A549 (cell line): ENCODE measurements at places on chromosomes 7 and 10.

DNA sequence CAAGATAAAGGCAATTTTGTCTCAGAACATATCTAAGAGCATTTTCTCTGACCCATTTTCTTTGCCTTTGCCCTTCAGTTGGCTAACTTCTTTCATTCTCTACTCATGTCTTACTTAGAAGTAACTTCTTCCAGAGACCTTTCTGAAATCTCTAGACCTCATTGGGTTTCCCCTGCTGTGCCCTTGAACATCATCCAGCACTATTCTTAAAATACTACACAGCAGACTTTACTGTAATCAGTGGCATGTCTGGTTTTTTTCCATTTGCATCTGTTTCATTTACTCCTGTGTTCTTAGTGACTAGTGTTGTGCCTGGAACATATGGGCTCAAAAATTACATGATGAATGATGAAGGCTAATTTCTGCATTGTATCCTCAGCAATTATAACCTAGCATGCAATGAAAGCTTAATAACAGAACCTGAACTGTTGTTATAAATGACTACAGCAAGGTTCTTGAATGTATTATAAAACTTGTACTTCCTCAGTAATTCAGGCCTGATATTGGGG lies 301.9 kb downstream of the CDK14 start:
- no peak for DNase-seq

GRCh38 chr7:35596061-35596460 lies 98.9 kb downstream of the HERPUD2 start:
- DNase-seq: no peak

DNA sequence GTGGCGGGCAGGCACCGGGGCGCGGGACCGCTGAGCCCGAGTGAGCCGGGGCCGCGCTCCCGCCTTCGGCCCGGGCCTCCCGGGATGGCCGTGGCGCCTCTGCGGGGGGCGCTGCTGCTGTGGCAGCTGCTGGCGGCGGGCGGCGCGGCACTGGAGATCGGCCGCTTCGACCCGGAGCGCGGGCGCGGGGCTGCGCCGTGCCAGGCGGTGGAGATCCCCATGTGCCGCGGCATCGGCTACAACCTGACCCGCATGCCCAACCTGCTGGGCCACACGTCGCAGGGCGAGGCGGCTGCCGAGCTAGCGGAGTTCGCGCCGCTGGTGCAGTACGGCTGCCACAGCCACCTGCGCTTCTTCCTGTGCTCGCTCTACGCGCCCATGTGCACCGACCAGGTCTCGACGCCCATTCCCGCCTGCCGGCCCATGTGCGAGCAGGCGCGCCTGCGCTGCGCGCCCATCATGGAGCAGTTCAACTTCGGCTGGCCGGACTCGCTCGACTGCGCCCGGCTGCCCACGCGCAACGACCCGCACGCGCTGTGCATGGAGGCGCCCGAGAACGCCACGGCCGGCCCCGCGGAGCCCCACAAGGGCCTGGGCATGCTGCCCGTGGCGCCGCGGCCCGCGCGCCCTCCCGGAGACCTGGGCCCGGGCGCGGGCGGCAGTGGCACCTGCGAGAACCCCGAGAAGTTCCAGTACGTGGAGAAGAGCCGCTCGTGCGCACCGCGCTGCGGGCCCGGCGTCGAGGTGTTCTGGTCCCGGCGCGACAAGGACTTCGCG lies 534 bp downstream of the FZD9 start:
- DNase-seq: no peak

DNA sequence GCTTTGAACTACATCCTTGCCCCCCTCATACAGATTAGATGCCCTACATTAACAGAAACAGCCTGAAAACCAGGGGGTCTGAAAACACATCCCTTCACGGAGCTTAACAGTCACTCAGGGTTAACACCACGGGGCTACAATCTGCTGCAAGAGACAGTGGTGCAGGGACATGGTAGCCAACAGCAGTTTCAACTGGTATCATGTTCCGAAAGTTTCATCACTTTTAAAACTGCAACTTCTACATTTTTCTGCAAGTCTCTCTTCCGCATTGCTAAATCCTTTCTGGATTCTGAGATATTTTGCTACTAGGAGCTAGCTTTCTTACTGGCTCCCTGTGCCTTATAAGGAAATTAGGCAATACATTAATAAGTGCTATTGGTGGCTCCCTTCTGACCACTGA lies 92.6 kb downstream of the JAZF1 start:
- DNase-seq: no peak

DNA sequence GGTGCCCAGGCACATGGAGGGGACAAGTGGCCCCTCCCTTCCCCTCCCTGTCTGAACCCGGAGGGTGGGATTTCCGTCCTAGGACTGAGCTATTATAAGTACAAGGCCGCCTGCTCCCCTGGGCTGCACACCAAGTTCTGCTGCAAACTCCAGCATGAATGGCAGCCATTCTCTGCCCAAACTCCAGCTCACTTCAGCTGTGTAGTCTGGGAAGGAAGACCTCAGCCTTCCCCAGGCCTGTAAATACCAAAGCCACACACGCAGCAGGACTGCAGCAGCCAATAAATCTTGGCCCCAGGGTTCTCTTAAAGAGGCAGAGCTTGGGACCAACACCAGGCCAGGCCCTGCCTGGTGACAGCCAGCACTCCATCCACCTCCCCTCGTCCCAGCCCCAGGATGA lies 291.3 kb upstream of the ZMIZ1 start:
- DNase-seq: no peak

DNA sequence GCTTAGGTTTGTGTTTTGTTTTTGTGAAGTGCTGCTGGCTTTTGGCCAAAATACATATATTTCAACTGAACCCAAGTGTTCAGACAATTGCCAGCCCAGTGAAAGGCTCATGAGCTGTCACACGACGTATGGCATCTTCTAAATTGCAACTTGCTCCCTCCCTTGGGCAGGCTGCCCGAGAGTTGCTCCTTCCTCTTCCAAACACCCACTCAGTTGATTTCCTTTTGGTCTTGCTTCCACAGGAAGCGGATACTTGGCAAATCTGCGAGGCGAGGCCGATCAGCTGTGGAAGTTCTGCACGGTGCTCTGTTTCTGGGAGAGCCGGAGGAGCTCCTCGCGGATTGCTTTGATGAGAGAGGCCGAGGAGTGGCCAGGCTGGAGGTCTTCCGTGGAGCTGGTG lies 39.6 kb upstream of the ATP6V0A4 start:
- no peak for DNase-seq
